GM20000 (cell line): ENCODE measurements at places on chromosomes 3 and 15.

- no peak for DNase-seq
Observed at GRCh38 chr15:81069356-81069755, 64.7 kb upstream of the CFAP161 start.

DNA sequence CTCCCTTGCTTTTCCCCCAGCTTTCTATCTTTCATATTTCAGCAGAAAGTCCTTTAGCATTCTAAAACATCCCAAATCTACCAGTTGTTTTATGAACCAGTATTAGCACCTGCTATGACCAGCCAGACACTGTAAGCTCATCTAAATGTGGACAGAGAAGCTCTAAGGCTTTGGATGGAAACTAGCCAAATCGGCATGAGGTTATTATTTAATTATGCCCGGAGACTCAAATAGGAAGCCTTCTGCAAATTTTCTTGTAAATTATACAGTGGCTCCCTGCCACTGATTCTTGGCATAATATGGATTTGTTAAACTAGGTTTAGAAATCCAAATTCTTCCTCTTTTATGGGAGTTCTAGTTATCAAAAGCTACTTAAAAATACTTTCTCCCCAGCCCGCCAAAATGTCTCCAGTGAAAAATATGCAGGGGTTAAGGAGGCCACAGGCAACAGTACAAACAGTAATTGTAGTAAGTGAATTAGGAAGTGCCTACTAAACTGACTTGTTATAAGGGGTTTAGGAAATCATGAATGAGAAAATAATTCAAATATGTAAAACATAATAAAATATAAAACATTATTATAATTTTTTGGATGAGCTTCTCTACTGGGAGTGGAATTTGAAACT is 15.4 kb downstream of the MYH15 start:
- no peak for DNase-seq

GRCh38 chr3:141542989-141543388 is 56.2 kb downstream of the RASA2 start:
- no peak for DNase-seq

DNA sequence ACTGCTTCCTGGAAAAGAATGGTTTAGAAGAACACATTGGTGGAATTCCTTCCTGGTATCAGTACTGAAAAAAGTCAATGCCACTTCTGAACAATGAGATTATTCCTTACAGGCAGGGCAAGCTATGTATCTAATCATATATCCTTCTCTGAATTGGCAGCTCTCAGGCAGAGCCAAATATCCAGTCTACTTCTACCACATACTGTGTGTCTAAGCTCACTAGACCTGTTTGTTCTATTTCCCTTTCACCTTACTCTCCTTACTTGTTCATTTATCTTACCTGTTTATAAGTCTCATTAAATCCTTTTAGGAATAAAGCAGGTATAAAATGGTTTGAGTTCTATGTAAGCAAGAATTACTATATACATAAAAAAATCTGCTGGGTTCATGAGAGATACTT is 8.3 kb downstream of the SETMAR start:
- no peak for DNase-seq

DNA sequence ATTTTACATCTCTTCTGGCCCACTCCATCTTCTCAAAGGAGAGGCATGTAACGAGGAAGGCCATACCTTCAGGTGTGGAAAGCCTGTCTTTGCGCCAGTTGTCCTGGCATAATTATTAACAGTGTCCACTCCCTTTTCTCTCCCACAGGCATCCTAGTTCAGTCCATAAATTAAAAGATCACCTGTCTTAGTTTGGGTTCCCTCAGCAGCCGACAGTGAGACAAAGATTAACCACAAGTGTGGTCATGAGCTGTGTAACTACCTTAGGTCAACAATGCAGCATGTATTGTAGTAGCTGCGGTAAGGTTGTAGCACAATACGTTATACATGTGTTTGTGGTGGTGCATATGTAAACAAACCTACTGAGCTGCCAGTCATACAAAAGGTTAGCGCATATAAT is 103.3 kb upstream of the GALNT15 start:
- DNase-seq: no peak

- DNase-seq: no peak
Observed at GRCh38 chr15:53918180-53919079, 59.8 kb upstream of the UNC13C start.

DNA sequence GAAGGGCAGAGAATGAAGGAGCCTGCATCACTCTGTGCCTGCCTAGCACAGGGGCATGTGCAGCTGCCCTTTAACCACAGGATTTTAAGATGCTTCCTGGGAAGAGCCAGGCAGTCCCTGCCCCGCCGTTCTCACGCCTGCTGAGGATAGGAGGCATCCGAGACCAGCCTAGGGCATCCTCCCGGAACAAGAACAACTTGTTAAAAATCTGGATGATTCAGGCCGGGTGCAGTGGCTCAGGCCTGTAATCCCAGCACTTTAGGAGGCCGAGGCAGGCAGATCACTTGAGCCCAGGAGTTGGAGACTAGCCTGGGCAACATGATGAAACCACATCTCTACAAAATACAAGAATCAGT is 15.2 kb downstream of the NRROS start:
- no peak for DNase-seq

DNA sequence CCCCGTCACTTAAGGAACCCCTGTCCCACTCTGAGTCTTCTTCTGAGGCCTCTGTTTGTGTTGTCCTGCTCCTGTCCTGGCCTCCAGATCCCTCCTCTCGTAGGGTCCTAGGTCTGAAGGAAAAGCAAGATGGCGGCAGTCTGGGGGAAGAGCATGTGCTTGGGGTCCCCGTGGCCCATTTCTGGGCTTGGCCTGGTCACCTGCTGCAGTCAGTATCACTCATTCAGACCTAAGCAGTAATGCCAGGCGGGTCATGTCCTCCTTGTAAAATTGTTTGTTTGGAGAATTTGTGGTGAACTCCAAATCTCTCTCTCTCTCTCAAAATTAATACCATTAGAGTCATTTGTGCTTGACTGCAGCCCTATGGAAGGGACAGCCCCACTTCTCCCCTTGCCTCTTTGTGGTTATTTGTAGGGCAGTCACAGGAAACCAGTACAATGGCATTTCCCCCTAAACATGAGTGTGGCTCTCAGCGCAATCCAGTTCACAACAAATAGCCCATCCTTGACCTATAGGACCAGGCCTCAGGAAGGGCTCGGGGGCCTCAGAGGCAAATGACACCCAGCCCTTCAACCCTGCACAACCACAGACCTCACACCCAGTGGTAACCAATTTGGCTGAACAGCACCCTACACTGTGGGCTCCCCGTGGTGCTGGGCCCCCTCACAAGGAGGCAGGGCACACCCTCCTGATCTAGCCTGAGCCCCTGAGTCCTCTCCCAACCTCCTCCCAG is 173.5 kb downstream of the OR4M2 start:
- peak; percentile 76 for DNase-seq

DNA sequence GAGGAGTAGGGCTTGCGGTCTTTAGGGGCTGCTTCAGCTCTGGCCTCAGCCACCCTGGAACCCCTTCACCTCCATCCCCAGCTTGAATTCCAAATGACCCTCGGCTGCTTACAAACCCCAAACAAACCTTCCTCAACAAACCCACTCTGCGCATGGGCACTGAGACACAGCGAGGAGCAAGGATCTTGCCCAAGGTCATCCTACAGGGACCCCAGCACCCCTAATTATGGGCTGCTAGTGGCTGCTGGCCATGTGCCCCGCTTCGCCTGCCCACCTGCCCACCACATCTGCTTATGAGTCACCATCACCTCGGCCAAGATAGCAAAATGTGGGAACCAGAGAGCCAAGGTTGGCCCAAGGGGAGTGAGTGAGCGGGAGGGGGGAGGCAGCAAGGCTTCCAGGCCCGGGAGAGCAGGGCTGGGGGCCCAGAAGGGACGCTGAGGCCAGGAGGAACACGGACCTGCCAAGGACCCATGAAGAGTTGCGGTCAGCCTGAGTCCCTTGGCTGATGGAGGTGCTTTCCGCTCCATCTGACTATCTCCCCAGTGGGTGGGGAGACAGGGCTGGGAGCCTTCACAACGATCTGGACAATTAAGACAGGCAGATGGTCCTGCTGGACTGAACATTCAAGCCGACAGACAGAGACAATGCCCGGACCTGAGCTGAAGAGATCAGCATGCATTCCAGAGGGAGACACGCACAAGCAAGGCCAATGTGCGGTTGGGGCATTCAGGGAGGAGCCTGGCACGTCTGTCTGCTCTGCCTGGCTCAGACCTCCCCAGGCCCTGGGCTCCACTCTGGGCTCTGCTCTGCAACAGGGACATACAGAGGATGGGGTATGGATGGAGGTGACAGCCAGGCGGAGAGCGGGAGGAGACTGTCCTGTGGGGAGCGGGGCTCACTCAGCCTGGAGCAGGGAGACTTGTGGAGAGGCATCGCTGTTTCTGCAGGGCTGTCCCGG is 10.8 kb upstream of the GRIP2 start:
- DNase-seq: no peak

DNA sequence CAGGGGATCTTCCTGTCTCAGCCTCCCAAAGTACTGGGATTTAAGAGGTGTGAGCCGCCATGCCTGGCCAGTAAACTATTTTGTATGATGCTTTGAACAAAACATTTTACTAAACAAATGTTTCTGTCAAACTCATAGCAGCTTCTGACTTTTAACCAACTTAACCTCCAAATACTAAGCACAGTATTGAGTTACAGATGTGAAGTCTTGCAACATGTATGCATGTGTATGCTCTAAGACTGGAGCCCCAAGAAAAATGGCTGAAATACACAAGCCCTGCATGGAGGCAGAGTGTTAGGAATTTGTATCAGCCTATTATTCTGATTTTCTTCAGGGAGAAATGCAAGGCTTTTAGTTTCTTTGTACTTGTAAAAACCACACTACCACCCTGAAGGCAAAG is 137.1 kb downstream of the CBLB start:
- no peak for DNase-seq

DNA sequence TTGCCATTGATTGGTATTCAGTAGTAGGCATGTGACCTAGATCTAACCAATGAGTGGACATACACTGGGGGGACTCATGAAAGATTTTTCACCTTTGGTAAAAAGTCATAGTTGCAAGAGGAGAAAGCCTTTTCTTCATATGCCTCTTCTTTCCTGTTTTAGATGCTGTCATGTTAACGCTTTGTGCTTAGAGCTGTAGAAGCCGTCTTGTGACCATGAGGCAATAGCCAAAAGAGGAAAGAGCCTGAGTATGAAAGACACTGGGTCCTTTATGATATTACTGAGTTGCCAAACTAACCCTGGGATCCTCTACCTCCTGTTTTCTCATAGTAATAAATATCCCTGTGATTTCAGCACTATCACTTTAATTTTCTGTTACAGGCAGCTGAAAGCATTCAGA is 396.0 kb downstream of the FHIT start:
- DNase-seq: no peak

GRCh38 chr3:28718074-28718849 is 369.6 kb upstream of the AZI2 start:
- no peak for DNase-seq

GRCh38 chr3:195863121-195864061 is 45.0 kb downstream of the TNK2 start:
- DNase-seq: peak; percentile 84

- peak; percentile 8 for DNase-seq
Observed at GRCh38 chr3:179398574-179399231, 51.2 kb downstream of the MFN1 start.

DNA sequence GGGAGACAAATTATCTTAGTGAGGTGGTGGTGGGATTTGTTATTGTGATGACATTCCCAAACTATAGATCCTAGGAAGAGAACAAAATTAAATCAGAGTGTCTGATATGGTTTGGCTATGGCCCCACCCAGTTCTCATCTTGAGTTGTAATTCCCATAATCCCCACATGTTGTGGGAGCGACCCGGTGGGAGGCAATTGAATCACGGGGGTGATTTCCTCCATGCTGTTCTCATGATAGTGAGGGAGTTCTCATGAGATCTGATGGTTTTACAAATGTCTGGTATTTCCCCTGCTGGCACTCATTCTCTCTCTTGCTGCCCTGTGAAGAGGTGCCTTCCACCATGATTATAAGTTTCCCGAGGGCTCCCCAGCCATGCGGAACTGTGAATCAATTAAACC is 62.0 kb downstream of the RPL22L1 start:
- no peak for DNase-seq

DNA sequence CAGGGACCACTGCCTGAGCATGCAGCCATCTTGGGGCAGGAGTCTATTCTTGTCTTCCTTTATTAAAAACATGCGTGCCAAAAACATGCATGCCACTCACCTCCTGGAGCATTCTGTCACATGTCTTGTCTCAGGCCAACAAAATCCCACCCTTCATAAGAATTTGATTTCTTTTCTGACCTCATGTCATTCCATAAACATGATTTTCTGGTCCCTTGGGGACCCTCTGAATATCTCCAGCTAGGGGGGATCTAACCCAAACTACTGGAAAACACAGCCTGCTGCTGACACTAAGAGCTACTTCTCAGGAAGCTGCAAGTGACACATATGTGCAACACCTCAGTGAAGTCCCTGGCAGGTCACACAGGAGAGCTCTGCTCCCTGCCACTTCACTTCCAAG is 26.8 kb upstream of the NOX5 start:
- no peak for DNase-seq

DNA sequence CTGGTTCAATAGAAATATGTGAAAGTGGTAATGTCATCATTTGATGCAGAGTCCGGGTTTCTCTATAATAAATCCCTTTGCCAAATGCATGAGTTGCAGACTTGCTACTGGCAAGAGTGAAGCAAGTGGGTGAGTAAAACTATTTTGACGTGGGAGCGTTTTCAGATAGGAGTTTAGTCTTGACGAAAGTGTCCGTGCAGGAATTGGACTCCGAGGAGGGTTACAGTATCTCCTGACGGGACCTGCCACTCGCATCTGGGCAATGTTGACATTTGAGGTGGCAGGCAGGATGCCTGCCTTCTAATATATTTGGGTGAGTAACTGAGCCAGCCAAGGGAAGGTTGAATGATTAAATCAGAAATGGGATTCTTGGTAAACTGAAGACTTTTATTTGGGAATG is 16.0 kb downstream of the CDV3 start:
- DNase-seq: no peak

DNA sequence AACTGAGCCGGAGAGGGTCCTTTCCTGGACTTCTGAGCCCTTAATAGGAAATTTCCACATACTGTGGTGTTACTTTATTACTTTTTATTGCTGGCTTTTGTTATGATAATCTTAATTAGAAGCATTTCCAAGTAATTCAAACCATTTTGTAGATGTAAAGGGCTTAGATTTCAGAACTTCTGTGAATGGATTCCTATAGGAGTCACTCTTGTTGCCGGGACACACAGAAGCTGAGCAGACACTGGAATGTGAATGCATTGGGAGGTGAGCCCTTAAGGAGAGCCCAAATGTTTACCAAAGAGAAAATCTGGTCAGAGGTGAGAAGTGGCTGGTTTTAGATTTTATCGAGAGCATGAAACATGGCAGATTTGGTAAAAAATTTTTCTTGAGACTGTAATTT is 87.4 kb downstream of the FNDC3B start:
- no peak for DNase-seq
